ENCODE measurements at places on chromosomes 2 and 18.

- no peak for DNase-seq
These were observed 129.1 kb downstream of the ANKRD44 start for GRCh38 chr2:197181491-197181890.

GRCh38 chr2:35463805-35464596 is 891.6 kb upstream of the CRIM1 start:
- DNase-seq = no peak

DNA sequence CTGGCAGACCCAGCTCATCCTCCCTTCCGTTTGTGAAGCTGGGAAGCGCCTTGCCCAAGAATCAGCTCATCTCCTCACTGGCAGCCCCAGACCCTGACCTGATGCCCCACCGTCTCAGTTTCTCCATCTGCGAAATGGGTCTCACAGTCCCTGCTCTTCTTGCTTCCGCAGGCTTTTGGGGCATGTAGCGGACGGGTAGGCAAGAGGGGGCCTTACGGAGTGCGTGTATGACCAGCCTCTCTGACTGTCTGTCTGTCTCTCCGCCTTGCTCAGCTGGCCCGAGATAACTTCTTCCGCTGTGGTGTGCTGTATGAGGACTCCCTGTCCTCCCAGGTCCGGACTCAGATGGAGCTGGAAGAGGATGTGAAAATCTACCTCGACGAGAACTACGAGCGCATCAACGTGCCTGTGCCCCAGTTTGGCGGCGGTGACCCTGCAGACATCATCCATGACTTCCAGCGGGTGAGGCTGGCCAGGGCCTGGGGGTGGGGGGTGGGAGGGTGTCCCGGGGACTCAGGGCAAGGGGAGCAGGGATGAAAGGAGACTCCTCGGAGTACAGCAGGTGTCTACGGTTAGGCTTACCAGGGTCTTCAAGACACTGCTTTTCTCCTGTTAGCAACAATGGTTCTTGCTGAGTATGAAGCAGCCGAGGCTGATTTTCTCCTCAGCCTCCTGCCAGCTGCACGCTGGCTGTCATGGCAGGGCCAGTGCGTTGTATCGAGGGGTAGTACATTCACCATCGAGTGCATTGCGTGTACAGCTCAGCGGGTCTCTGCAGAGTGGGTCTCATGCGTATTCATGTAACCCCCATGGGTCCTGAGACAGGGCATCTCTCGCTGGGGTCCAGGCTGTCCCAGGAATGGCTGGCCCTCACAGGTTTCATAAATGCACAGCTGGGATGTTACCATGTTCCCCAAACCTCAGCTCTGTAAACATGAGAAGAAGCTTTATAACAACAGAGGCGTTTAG is 10.9 kb downstream of the ITM2C start:
- DNase-seq = no peak

GRCh38 chr2:11175293-11175795 is 20.1 kb downstream of the SLC66A3 start:
- no peak for DNase-seq

DNA sequence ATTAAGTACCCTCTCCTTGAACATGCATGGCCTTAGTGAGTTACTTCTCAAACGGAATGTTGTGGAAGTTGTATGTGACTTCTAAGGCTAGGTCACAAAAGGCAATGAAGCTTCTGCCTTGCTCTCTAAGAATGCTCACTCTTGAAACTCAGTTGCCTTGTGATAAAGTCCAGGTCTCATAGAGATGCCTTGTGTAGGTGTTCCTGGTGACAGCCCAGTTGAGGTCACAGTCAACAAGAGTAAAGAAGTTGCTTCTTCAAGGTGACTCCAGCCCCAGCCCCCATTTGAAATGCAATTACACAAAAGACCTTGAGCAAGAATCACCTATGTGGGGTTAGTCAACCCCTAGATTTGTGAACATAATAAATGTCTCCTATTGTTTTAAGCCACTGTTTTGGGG is 35.6 kb downstream of the PTPN2 start:
- DNase-seq = no peak

DNA sequence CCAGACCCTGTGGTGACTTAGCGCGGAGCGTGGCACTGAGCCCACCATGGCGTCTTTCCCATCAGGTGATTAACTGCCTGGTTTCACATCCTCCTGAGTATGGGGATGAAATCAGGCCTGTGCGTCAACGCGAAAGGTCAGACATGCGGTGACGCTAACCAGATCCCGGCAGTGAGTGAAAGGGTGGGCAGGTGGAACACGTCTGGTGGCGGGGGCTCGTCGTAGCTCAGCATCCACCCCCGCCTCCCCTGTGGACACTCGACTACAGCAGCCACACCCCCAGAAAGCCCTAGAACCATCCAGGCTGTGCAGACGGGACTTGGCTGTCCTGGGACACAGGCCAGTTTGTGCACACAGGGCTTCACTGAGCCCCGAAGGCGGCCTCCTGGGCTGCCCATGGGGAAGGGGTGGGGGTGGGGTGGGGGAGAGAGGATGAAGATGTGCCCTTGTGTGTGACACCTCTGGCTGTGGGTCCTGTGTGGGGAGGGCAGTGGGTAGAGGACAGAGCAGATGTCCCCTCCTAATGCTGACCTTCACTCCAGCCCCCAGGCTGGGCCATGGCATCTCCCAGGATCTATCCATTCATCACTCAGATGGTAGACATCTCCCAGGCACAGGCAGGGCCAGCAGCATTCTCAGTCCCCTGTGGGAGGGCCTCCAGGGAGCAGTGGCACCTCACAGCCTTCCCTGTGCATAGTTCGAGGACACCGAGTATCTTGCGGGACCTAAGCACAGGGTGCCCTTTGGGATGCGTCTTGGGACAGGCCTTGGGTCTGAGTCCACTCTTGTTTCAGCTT is 27.5 kb downstream of the RAMP1 start:
- DNase-seq = no peak

- no peak for DNase-seq
These were observed 264.6 kb upstream of the AGAP1 start for GRCh38 chr2:235229236-235229635.

GRCh38 chr2:101967826-101968513 is 23.8 kb upstream of the IL1R2 start:
- no peak for DNase-seq

GRCh38 chr18:45284174-45284573 is 331.1 kb upstream of the SLC14A2 start:
- no peak for DNase-seq

DNA sequence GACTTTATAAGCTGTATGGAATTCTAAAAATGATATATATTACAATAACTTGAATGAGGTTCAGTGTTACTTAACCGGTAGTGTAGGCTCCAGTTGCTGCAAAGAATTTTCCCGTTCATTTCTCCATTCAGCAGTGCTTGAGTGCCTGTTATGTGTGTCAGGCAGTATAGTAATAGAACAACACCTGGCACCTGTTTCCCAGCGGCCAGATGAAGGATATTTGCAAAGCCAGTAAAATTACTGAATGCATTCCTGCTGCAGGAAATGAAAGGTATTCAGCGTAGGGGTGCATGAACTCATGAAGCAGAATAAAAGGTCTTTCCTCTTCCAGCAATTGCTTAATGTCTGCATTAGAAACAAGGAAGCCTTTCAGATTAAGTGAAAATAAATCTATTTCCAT is 18.8 kb downstream of the YPEL5 start:
- no peak for DNase-seq

DNA sequence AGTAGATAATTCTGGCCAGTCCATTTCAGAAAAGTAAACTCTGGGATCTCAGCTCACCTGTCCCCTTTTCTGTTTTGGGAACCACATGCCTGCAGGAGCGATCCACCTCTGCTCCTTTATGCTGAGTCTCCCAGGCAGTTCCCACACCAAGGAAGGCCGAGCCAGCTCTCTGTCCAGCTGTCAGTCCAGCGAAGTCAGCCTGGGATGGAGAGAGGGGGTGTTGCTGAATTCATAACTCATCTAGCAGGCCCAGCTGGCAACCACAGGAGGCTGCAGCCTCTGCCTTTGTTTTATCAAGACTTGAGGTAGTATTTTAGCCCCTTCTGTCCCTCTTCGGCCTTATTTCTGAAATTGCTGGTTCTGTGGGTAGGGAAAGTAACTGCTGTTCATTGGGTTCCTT is 209.9 kb downstream of the ARL4C start:
- no peak for DNase-seq

- no peak for DNase-seq
These were observed 1920.3 kb downstream of the SUCLG1 start for GRCh38 chr2:82538590-82539279.

DNA sequence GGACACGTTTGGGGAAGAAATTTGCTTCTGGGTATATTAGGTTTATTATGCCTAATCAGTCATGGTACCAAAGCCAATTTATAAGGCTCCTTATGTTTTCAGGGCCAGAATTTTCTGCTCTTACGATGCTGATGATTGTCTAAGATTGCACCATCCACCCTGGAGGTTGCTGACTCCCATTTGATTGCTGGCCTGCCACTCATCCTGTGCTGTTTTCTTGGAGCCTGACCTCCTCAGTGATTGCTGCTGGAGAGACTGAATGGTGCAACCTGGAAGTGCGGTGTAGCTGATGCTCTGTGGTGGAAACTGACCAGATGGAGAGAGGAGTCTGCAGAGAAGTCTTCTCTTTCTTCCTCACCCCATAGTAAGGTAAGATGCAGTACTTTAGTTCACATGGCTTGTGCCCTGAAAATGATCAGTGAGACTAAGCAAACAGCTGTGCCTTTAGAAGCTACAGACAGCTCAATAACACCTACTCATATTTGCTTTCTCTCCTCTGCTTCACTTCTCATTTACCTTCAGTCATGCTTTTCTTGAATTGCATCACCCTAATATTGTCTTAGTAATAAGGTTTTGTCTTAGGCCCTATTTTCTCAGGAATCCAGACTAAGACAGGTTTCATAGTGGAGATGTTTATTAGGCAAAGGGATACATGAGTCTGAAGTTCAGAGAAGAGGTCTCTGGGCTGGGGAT is 17.4 kb downstream of the ZNF24 start:
- no peak for DNase-seq

DNA sequence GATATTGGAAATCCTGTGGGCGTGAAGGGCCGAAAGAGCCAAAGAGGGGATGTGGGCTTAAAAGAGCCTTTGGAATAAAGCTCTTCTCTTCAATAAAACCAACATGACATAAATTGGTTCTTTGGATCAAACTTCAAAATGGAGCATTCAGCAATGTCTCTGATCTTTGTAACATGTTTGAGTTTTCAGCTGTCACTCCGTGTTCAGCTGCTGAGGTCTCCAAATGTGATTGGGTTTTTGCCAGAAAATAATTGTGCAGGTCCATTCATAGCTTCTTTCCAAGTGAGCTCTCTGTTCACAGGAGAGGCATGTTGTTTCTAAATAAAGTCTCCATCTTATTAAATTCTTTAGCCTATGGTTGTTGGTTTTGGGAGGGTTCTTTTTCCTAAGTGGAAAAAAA is 127.6 kb upstream of the CCDC68 start:
- DNase-seq = no peak

DNA sequence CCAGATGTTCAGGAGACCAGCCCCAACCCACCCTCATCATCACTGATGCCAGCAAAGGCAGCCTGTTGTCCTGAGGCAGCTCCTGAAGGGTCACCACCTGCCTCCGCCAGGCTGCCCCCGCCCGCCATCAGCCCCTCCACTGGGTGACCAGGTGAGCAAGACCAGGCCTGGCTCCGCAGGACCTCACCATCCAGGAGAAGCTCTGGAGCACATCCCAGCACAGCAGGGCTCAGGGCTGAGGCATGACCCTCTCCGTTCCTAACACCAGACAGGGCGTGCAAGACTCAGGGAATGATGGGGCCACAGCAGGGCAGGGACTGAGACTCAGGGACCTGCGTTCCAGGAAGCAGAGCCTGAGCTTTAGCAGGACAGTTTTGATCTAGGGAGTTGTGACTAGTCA is 218.8 kb upstream of the RAB6C start:
- no peak for DNase-seq

GRCh38 chr18:31789409-31789808 is 28.7 kb upstream of the SLC25A52 start:
- no peak for DNase-seq

GRCh38 chr18:57730146-57730545 is 73.0 kb downstream of the ATP8B1 start:
- DNase-seq = no peak

DNA sequence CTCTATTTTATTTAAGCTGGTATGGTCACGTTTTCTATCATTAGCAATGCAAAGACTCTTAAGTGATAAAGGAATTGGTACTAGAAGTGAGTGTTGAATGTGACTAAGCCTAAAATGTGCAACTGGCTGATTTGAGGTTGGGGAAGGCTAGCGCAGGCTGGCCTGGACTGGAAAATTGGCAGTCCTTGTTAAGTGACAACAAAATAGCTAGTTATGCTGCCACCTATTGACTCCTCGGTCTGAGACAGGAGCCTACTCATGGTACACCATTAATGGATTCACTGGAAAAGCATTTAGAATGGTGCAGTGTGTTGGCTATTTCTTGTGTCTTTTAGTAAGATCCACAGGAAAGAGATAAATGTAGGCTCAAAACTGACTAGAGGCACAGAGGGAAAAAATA is 5.7 kb upstream of the WIPF1 start:
- no peak for DNase-seq

DNA sequence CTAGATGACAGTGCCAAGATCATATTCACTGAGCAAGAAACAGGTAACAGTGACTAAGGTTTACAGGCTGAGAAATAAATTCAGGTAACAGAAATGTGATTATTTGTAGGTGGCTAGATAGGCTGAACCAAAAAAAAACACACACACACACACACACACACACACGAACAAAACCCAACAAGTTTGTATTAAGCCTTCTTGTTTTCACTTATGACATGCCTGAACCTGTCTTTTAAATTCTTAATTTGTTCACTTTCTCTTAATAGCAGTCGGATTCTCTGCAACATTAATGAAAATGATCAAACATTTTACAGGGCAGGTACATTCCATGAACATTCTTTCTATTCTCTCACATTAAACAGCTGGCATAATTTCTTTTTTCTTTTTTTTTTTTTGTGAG is 18.8 kb upstream of the KIDINS220 start:
- no peak for DNase-seq

GRCh38 chr18:50320719-50321118 is 33.2 kb upstream of the CXXC1 start:
- no peak for DNase-seq

GRCh38 chr2:175937216-175937615 is 64.9 kb downstream of the LNPK start:
- no peak for DNase-seq

DNA sequence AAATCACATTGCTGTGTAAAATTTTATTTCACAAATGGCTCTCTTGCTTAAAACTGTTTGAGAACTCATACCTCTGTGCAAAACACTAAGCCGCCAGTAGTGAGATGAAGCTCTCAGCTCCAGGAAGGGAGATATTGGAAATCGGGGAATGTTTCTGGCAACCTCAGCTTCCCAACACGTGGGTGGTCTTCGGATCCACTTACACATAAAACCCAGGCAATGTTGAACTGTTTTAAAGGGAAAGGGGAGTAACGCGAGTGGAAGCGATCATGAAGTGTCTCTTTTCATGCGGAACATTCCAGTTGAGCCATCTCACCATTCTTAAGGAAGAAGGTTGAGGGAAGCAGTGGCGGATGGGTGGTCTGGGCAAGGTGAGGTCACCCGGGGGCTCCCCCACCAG is 136.8 kb downstream of the ASB1 start:
- no peak for DNase-seq

- DNase-seq = no peak
These were observed 104.4 kb upstream of the ACAA2 start for GRCh38 chr18:49917742-49918141.

Measured in NCI-H1417 treated with DMSO at 0.1 percent for 48 hours (cell line).